ENCODE measurements at places on chromosomes 4 and X.
A peak's percentile ranks its signal among the peaks of the same experiment; 100 is the strongest.

DNA sequence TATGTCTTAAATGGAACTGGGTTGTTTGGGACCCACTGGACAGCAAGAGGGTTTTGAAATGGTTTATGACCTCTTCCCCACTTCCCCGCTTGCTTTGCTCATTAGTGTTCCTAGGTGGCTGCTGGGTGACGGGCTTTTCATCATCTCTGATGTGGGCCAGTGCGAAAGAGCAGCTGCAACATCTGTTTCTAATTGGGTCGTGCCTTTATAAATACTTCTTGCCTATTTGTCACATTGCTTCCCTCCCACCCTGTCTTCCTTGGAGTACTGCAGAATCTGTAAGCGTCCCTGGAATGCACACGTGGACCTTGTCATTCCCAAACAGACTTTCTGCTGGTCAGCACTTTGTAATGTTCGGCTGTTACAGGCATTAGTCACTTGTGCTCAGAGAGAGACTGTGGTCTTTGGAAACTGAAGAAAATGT, 35.2 kb downstream of the SEPTIN11 start:
- no peak for DNase-seq

DNA sequence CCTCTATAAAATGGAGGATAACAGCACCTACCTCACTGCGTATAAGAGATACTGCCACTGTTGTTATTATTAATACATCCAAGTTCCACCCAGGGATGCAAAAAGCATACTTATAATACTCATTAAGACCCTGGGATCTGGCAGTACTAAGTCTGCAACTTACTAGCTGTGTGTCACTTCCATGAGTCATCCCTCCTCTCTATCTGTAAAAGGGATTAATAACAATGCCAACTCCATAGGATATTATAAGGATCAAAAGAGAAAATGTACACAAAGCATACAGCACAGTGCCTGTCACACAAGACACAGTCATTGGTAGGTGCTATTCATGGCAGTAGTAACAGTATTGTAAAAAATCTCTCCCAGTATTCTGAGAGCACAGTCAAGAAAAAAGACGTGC, 216.7 kb downstream of the HS6ST2 start:
- no peak for DNase-seq

GRCh38 chr4:152850377-152850776, 70.6 kb downstream of the ARFIP1 start:
- peak; percentile 67 for DNase-seq

DNA sequence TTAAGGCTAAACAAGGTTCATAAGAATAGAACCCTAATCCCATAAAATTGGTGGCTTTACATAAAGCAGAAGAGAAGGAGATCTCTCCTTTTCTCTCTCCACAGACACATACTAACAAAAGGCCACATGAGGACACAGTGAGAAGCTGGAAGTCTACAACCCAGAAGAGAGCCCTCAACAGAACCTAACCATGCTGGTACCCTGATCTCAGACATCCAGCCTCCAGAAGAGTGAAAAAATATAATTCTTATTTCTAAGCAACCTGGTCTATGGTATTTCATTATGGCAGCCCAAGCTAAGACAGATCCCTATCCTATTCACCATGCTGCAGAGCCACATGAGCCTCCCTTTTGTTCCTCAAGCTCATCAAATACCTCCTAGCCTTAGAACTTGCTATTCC, 195.5 kb downstream of the ANTXR2 start:
- DNase-seq = no peak

DNA sequence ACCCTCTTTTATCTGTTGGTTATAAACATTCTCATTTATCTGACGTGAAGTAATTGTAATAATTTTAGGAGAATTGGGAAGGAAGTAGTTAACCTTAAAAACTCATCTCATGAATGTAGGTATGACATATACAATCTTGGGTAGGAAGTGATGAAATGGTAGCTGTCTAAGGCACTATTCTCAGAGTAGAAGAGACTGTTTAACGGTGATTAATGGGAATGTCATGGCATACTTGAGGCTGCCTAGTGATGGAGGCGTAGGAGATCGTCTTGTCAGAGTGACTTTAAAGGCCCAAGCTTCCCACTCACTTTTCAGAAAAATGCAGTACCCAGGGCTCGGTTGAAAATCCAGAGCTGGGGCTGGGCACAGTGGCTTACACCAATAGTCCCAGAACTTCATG, 19.4 kb upstream of the AGA start:
- DNase-seq = no peak

DNA sequence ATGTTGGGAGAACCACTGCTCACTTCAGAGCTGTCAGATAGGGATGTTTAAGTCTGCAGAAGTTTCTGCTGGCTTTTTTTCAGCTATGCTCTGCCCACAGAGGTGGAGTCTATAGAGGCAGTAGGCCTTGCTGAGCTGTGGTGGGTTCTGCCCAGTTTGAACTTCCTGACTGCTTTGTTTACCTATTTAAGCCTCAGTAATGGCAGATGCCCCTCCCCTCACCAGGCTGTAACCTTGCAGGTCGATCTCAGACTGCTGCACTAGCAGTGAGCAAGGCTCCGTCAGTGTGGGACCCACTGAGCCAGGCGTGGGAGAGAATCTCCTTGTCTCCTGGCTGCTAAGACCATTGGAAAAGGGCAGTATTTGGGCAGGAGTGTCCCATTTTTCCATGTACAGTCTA, 36.8 kb downstream of the AFM start:
- no peak for DNase-seq

DNA sequence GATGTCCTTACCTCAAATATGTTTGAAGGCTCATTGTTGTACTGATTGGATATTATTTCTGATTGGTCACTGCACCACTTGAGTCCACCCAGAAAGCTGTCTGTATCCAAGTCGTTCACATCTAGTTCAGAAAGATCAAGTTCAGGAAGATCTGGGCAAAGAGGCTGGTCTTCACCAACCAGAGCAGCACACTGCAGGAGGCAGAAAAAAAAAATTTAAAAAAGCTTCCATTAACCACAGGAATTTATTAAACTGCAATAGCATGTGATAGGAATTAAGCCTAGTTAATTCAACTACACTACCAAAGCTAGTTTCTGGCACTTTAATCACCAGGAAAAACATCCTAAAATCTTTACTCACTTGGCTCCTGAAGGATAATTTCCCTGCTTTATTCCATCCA, 5.1 kb downstream of the PPARGC1A start:
- DNase-seq = no peak

DNA sequence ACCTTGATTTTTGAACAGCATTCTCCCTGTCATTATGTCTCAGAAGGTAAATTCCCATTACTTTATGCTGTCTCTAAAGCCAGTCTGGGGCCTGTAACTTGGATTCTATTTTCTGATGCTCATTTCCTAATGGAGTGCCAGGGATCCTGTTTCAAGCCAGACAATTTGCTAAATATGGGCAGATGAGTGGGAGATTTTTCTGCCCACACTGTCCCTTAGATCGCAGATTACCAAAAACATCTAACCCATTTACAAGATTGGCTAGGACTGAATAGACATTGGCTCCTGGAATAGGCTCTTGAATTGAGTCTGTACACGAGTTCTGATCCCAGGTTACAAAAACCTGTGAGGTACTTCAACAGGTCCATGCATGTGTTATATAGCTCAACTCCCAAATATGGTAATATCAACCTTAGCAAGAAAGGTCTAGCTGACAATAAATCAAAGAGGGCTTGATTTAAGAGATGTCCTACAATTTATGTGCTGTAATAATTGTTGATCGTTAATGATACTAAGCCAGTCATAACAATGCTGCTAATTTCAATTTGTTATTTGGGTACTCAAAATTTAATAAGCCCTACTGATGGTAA, 5.7 kb downstream of the GPC3 start:
- DNase-seq = no peak

- DNase-seq = no peak
Observed at GRCh38 chrX:63282828-63283227, 68.3 kb downstream of the SPIN4 start.

GRCh38 chr4:120830204-120830603, 92.3 kb downstream of the PRDM5 start:
- no peak for DNase-seq

DNA sequence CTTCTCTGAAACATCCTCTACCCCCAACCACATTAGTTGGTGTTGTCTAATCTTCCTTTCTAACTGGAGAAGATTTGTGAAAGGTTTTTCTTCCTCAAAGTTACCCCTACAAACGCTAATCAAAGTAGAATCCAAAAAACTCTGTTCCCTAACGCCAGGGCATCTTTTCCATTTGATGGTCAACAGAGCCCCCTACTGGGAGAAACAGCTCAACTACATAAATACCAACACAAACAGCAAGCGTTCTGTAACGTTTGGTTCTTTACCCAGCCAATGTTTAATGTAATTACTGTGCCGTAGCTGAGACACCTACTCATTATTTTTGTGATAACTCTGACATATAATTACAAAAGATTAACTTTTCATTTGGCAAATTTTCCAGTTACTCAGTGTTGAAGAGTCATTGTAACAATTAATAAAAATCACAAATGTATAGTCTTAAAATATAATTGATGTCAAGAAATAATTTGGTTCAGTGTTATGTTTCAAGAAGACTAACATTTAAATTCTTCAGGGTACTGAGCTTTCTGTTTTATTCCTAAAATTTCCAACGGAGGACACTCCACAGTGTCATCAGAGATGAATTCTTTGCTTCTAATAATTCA, 94.9 kb upstream of the TBC1D9 start:
- DNase-seq = peak; percentile 45

- no peak for DNase-seq
Observed at GRCh38 chr4:36753048-36753447, 471.6 kb downstream of the DTHD1 start.

GRCh38 chrX:16445166-16445752, 204.7 kb upstream of the S100G start:
- peak; percentile 29 for DNase-seq

DNA sequence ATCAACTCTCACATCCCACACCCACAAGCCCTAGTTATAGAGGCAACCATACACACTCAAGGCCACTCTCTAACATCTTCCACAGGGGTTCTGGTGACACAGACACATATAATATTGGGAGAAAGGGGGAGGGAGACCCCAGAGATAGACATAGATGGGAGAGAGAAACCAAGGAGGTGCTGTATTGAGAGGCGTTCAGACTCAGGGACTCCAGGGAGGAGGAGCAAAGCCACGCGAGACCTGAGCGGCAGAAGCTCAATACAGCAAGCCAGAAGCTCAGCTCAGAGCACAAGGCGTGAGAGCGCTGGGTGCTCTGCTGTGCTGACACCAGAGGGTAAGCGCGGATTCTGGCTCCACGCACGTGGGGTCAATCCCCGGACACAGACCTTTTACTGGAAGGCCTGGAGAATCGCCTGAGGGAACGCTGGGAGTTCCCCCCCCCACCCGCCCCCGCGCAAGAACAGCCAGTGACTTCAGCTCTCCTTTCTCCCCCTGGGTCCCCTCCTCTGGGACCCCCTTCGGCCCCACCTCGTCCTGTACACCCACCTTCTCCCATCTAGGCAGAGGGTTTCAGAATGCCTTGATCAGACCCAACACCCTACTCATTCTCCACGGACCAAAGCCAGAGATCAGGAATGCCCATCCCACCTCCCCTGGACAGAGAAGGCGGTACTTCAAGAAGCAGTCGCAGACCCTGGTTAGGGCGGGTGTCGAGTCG, 8.7 kb downstream of the MSX1 start:
- no peak for DNase-seq

DNA sequence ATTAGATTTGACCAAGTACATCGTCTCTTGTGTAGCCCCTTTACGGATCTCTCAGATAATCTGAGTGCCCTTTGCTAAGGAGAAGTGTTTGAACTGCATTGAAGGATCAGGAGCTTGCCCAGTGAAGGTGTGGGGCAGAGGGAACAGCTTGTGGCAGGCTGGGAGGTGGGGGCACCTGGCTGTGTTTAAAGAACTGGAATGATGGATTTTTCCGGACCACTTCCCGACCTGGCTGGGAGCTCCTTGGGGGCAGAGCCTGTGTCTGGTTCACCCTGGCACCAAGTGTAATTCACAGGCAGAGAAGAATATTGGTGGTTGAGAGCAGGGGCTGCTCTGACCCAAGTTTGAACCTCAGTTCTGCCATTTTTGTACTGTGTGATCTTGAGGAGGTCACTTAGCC, 18.5 kb downstream of the TBC1D14 start:
- no peak for DNase-seq

Measured in CD4-positive, alpha-beta T cell treated with Interferon alpha-2 for 1 hour (primary cell).